IMR-90 (cell line): ENCODE measurements at places on chromosomes 7 and 10. TPM values are rescaled to one million over a fixed set of nuclear protein-coding genes. Genes with fewer than 3 reads are reported as not detected.

The VCL gene
- 283 and 316 TPM in 2 replicates for total RNA-seq

The CUL2 gene
- 36.6 and 46.7 TPM in 2 replicates for total RNA-seq

The EMX2 gene
- not detected in 2 replicates for total RNA-seq

- no peaks in the 10 kb centered on the region for H3K4me1 ChIP-seq
- no peaks in the 10 kb centered on the region for H3K36me3 ChIP-seq
- H3K27ac ChIP-seq: no peak overlapping the region
Observed at GRCh38 chr7:30937416-30937815, 25.8 kb downstream of the AQP1 start.

DNA sequence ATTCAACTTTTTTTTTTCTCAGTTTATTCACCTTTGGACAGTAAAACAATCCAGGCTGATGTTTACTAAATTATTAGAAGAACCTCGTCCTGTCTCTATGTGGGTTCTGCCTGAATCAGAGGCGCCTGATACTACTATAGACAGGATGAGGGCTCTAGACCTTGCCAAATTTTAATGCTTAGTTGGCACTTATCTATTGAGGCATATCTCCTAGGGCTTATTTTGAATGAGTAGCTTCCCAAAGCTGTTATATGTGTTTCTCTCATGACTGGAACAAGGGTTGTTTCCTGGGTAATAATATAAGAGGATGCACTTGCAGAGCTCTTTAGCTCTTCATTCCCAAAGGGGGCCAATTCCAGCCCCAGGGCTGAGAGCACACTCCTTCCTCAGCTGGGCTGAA, 23.6 kb downstream of the HECW1 start:
- no peak for DNase-seq
- H3K4me1 ChIP-seq: peaks cover 2% of the 10 kb centered on the region
- no peaks in the 10 kb centered on the region for H3K36me3 ChIP-seq
